Stimulated activated CD8-positive, alpha-beta memory T cell treated with anti-CD3 and anti-CD28 coated beads, Interleukin-15, amount 100 ng/mL, for 24 hours (primary cell): ENCODE measurements at places on chromosomes 5 and 9.

- no peak for DNase-seq
These were observed 424.0 kb upstream of the ZNF462 start for GRCh38 chr9:106438928-106439327.

DNA sequence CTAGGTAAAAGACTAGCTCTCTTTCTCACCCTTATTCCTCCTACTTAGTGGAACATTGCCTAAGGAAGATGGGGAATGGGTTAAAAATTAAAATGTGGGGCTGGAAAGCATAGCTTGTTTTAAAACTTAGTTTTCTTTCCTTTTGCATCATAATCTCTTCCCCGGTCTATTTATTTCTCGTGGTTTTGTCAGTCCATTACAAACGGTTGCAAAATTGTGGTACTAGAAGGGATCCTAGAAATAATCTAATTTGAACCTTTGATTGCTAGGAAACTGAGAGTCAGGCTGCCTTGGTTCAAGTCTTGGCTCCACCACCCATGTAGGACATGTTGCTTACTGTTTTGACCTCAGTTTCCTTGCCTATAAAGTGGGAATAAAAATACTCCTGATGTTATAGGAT, 1.3 kb downstream of the IL31RA start:
- DNase-seq: no peak

DNA sequence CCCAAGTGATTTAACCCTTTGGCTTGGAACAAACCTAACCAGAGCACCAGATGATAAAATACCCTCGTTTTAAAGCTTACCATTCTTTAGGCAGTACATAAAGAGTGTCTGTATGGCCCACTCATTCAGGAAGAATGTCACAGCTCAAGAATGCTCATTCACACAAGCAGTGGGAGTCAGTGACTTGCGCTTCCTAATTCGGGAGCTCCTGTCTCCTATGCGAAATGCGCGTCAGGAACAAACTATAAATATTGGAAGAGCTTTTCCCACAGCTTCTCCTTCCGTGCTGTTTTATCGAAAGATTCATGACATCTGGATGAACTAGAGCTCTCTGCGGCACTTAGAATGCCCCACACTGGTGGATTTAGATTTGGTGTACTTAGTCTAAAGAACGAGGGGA, 66.6 kb downstream of the NTRK2 start:
- no peak for DNase-seq

GRCh38 chr9:127927201-127927987, 3.2 kb downstream of the PIP5KL1 start:
- no peak for DNase-seq

GRCh38 chr5:111932628-111933027, 175.6 kb upstream of the NREP start:
- no peak for DNase-seq

DNA sequence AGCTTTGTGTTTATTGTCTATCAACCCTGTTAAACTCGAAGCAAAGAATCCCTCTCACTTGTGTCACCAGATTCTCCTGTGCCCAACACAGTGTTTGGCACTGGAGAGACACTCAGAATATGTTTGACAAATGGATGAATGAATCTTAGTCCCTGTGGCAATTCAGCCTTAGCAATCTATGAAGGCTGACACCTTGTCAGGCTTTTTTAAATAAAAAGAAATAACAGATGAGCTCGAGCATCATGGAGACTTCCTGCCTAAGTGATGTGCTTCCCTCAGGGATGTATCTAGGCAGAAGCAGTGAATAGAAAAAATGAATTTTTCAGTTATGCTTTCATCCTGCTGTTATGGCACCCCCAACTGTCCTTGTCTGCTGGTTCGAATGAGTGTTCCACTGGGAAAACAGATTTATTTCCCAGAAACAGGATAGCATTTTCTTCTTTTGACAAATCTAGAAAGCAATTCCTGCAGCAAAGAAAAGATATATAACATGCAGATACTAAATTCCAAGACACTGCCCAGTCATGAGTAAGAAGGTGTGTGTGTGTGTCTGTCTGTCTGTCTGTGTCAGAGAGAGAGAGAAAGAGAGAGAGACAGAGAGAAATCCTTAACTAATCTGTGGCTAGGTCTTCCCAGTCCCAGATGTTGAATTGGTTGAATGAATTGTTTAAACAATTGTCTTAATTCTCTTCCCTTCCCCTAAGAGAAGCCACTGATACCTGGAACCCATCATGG, 16.7 kb downstream of the MAMDC2 start:
- DNase-seq: no peak

GRCh38 chr5:103186152-103186551, 66.1 kb downstream of the PPIP5K2 start:
- DNase-seq: no peak
